ENCODE measurements at places on chromosomes 3 and 15. TPM values are rescaled to one million over a fixed set of nuclear protein-coding genes. Genes with fewer than 3 reads are reported as not detected.

- no peak for DNase-seq
Observed at GRCh38 chr15:101035611-101036010, 116.5 kb downstream of the LRRK1 start.

- no peak for DNase-seq
Observed at GRCh38 chr3:196486263-196486662, 17.3 kb downstream of the RNF168 start.

- no peak for DNase-seq
Observed at GRCh38 chr3:10437272-10437994, 68.0 kb downstream of the ATP2B2 start.

DNA sequence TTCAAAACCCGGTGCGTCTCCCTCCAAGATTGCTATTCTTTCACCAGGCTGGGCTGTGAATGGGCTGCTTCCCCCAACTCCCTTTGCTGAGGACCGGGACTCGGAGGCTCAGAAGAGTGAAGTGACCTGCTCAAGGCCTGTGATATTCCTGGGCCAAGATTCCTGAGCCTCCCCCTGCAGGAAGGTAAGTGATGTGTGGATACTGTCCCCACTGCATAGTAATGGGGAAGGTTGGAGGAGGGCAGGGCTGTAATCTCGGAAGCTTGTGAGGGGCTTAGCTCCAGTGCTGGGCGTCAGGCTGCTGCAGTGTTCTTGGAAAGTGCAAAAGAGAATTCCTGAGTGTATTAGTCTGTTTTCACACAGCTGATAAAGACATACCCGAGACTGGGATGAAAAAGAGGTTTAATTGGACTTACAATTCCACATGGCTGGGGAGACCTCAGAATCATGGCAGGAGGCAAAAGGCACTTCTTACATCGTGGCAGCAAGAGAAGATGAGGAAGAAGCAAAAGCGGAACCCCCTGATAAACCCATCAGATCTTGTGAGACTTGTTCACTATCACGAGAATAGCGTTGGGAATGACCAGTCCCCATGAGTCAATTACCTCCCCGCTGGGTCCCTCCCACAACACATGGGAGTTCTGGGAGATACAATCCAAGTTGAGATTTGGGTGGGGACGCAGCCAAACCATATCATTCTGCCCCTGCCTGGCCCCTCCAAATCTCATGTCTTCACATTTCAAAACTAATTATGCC, 67.6 kb downstream of the EFCAB12 start:
- DNase-seq, result no peak

DNA sequence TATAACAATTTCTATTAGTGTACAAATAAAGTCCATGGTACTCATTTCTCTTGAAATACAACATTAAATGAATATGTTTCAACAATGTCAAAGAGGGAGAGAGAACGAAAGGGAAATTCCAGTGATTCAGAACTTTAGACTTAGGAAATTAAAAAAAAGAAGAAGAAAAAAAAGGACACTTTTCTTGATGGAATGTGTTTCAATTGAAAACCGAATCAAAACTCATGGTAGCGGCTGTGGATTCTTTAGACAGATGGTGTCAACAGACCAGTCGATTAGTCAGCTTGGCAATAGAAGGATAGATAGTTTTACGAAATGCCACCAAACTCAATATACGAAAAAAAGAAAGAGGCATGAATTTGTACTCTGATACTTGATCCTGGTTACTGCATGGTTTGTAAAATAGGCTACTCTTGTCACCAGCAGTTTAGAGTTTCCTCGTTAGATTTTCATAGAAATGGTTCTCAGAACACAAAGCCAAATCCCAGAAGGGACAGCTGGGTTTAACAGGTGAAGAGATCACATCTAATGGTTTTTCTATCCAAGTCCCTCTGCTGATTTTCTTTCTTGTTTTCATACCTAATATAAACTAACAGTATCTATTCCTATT, 793.5 kb downstream of the ROBO1 start:
- no peak for DNase-seq

DNA sequence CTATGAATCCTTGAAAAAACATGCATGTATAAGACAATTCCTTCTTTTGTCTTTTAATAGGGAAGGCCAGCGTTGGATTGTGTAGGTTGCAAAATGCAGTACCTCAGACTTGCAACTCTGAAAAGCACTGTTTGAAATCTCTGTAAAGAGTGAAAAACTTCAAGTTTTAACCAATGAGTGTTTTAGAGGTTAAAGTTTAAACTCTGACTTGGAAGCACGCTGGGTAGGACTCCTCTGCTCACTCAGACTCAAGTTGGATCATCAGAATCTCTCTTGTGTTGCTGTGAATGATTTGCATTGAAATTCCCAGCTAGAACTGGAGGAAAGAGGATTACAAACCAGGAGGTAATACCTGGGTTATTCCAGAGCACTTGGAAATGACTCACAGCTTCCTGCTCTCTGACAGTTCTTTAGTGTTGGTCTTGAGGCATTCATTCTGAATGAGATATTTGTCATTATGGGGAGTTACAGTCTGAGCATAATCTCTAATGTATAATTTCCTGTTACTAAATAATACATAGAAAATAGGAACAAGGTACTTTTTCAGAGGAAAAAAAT, 49.1 kb downstream of the PLS1 start:
- DNase-seq, result no peak

GRCh38 chr3:41581700-41582099, 380.2 kb downstream of the ULK4 start:
- DNase-seq, result no peak

- no peak for DNase-seq
Observed at GRCh38 chr3:72973031-72973723, 23.4 kb upstream of the PPP4R2 start.

DNA sequence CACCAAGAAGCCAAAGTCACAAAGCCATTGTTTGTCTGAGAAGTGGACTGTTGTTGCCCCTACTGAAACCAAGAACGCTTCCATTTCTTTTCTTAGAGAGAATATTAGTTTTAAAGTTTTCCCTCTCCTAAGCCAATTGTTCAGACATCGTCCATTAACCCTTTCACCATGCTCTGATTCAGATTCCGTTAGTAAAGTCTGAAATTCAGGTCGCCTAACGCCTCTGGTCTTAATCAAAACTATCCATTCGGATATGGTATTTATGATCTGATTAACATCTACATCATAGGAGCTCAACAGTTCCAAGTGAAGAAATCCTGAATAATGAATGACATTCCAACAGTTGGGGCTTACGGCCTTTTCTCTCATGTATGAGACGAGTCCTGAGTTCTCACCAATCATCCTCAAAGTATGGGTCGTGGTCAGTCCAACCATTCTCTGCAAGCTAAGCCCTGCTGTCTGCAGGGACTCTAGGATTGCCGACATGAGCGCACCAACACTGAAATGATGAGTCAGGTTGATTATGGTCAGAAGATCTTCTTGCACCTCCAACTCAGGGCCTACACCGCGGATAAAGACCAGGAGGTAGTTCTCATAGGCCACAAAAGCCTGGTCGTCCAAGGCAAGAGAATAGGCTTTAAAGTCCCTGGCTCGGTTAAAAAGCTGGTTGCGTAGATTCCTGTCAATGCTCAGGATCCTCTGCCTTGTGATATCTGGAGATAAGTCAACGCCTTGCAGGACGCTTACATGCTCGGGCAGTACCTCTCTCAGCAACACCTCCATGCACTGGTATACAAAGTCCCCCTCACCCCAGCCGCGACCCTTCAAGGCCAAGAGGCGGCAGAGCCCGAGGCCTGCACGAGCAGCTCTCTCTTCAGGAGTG, 767 bp downstream of the EPM2AIP1 start:
- DNase-seq, result no peak

DNA sequence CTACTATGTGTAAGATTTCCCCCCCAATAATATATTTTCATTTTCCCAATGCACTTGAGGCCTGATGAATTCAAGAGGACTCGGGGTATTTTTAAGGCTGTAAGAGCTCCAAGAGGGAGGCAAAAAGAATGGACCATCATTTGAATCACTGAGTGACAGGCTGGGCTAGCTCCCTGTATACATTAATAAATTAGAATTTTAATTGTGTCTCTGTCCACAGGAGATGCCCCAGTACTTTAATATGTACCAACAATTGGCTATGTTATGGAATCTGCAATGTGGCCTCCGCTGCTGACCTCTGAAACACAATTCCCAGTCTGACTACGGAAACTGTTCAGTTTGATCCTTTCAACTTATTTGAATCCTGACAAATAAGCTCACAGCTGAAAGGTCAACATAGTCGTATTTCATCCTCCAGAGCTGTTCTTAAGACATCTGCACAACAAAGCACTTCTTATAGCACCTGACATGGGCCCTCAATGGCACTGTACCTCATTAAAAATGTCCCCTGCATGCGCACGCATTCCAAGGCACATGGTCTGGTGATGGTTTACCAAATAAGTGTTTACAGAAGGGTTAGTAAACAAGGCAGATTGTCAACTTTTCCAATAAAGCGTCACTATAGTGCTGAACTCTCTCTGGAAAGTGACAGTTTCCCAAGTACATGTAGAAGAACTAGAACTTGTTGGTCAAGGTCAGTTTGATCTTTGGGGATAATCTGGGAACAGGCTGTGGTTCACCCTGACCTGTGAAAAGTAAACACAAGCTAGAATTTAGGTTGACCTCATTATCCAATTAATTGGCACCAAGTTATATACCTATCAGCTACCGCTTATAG, 472.9 kb downstream of the FOXP1 start:
- no peak for DNase-seq

DNA sequence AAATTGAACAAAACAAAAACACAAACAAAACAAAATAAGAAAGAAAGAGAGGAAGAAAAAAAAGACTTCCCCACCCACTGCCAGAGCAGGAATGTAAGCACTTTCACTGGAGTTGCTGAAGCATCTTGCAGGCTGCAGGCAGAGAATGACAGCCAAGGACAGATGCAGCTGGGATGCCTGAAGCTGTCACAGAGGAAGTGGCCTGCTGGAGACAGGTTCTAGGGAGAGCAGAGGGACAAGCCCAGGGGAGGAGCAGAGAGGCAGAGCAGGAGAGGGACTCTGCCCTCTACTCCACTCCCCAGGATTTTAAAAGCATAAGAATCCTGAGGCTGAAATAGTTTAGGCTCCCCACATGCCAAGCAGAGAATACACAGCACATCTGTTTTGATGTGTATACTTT, 326.2 kb downstream of the TUSC7 start:
- DNase-seq, result no peak

DNA sequence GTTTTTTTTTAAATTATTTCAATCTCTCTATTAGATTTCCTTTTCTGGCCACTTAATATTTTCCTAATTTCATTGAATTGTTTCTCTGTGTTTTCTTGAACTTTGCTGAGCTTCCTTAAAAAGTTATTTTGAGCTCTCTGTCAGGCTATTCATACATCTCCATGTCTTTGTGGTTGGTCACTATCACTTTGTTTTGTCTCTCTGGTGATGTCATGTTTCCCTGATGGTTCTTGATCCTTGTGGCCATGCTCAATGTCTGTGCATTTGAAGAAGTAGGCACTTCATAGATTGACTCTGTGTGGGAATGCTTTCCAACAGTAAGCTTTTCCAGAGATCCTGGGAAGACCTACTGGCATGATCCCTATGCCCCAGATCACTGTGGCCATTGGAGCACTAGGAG, 18.6 kb downstream of the CD200R1 start:
- DNase-seq, result no peak

DNA sequence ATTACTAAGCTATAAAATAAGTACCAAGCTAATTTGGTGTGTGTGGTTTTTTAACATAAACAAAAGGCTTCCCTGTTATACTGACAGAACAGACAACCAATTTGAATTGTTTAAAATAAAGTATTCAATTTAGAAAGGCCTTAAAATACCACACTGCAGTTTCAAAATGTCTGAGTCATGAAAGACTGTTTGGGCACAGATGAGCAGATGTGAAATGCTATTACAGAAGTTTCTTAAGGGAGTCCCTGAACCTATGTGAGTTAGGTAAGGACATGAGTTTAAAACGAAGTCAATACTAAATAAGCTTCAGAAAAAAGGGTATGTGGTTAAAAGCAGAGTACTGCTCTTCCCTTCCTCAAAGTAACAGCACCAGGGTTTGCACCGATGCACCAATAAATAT, 69.7 kb upstream of the SETMAR start:
- no peak for DNase-seq

DNA sequence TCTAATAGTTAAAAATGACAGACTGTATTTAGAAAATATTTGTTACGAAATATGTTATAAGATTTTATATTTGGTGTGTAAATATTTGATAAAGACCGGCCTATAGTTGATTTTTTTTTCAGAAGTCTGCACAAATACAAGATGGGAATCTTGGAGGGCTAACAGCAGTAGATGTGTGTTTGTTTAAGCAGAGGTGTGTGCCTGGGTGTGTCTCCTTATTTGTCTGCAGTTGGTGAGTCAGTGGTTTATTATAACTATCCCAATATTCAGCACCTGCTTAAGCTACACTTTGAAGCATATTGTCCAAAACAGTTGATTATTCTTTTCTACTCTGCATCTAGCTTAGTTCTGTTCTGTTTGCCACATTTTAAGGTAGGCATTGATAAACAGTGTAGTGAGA, 12.4 kb downstream of the GLCE start:
- DNase-seq, result no peak

GRCh38 chr3:158794206-158794605, 7.6 kb upstream of the MFSD1 start:
- DNase-seq, result no peak

DNA sequence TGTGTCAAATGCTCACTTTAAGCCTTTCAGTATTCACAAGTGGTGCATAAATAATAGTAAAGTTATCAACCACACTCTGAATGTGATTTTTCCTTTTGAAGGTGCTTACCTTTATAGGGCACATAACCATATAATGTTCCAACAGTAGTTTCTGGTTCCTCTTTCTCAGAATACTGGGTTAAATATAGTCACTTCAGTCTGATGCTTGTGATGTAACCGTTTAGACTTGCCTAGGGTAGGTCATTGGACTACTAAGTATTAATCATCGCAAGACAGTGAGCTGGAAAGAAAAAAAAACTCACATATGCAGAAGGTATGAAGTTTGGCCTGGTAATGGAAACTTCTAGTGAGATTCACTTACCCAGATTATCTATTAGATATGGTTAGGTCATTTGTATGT, 1.9 kb downstream of the KBTBD8 start:
- DNase-seq, result no peak

ARGFX gene
- total RNA-seq, result not detected

SYNM gene
- total RNA-seq, result 60.9 TPM

C3orf85 gene
- total RNA-seq, result not detected

FRMD5 gene
- not detected for total RNA-seq

FETUB gene
- not detected for total RNA-seq

Data from thoracic aorta (tissue), 2 donors.